Germinal center (tissue), 1 donor: ENCODE measurements at places on chromosomes 11 and 22.

DNA sequence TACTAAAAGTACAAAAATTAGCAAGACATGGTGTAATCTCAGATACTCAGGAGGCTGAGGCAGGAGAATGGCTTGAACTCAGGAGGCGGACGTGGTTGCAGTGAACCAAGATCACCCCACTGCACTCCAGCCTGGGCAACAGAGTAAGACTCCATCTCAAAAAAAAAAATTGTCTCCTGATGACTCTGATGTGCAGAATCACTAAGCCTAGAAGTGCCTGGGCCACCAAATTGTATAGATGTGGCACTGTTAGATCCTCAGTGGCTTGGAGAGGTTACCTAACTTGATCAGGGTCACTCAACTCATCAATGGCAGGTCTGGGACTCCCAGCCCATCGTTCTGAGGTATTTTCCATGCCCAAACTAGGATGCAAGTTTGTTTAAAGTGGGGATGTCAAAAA, 10.6 kb downstream of the PLEKHB1 start:
- DNase-seq, result no peak

DNA sequence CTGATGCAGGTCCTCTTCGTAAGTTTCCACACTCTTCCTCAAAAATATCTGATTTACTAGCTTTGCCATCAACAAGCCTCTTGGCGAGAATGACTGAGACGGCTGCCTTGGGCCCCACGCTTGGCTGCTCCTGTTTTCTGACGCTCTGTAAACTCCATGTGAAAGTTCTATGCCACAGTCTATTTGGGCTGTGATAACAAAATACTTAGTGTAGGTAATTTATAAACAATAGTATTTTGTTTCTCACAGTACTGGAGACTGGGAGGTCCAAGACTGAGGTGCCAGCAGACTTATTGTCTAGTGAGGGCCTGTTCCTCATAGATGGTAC, 123.2 kb upstream of the SORL1-AS1 start:
- DNase-seq, result no peak

DNA sequence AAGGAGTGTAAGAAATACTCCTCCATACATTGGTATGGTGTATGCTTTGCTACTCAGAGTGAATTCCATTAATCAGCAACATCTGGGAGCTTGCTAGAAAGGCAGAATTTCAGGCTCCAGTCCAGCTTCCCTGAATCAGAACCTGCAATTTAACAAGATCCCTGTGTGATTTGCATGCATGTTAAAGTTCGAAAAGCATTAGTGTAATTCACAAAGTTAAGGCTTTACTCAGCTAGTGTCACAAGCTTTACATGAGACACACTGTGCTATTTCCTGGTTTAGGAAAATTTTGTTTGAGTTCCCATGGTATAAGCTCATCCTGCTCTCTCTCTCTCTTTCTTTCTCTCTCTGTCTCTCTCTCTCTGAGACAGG, 37.0 kb upstream of the HEPHL1 start:
- no peak for DNase-seq

DNA sequence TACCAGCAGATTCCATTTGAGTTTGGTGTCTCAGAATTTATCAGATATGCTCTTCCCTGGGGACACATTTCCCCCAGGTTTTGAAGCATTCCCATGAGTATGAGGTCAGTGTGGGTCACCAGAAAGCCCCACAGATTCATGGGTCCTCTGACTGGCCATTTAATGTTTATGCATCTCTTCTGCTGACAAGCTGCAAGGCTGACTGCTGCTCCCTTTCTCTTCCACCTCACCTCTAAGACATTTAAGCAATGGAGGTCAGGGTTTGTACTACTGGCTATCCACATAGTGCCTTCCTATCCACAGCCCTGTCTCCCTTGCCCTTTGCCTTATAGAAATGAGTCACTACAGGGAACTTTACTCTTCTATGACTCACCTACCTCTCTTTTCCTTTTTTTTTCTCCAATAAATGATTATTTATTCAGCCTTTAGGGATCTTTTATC, 106.0 kb upstream of the TIMP3 start:
- no peak for DNase-seq

GRCh38 chr11:124612567-124613246, 1.5 kb downstream of the PANX3 start:
- DNase-seq, result no peak
